ENCODE measurements at places on chromosomes 6 and 20.

DNA sequence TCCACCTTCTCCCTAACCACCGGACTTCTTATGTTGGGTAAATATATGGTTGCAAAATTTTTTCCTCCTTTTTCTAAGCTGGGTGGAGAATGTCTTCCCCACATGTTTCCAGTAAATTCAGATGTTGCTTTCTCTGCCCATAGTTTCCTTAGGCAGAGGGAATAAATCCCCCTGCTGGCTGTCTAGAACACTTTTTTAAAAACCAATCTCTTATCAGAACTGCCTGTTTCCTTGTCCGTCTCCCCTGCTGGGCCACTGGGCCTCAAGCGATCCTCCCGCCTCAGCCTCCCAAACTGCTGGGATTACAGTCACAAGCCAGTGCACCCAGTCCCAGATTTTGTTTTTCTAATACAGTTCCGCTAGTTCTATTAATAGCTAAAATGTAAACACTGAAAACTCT is 9.9 kb upstream of the WFDC2 start:
- no peak for DNase-seq

- DNase-seq: no peak
Measured at GRCh38 chr20:19987046-19987445, 30.1 kb upstream of the NAA20 start.

DNA sequence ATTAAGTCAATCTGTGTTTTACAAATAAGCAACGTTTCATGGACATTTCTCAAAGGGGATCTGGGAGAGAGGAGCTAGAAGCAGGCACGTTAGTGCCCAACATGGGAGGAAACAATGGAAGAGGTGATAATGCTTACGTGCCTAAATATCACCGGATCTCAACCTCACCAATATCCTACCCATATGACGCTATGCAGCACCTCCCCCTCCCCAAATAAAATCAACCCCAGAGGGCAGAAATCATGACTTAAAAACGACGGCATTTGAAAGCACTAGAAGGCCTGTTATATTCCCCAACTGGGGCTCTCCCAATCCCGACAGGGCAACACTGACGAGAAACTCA is 425 bp downstream of the HBS1L start:
- DNase-seq: no peak

- DNase-seq: no peak
Measured at GRCh38 chr6:143867236-143867635, 3.0 kb downstream of the ZC2HC1B start.

- DNase-seq: no peak
Measured at GRCh38 chr6:38175786-38176185, 356.3 kb downstream of the ZFAND3 start.

DNA sequence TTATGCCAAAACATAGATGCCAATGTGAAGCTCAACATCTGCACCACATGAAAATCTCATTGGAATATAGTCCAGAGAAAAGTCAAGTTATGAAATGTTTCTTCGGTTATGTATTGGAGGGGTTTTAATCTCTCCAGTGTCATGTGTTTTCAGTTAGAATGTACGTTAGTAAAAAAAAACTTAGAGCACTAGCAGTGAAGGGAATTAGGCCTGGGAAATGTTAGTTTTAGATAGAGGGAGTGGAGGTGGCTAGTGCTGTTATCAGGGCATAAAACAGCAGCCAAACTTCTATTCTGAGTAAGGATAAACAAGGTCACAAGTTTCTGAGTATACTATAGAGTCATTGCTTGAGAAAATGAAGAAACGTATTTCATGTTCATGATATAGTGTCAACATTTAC is 42.9 kb downstream of the HDGFL1 start:
- DNase-seq: no peak

GRCh38 chr6:24807584-24807983 is 8.9 kb upstream of the ARMH2 start:
- no peak for DNase-seq

Data from Daoy (cell line).